SHP77 (cell line): ENCODE measurements at places on chromosomes 6 and 20.

GRCh38 chr6:135270676-135271536, 89.8 kb downstream of the MYB start:
- DNase-seq, result no peak

- no peak for DNase-seq
These were observed 180.4 kb downstream of the SASH1 start for GRCh38 chr6:148523048-148523447.

- no peak for DNase-seq
These were observed 192.3 kb upstream of the RIN2 start for GRCh38 chr20:19565736-19566135.

GRCh38 chr20:7930343-7930742, 9.9 kb downstream of the HAO1 start:
- DNase-seq, result no peak

DNA sequence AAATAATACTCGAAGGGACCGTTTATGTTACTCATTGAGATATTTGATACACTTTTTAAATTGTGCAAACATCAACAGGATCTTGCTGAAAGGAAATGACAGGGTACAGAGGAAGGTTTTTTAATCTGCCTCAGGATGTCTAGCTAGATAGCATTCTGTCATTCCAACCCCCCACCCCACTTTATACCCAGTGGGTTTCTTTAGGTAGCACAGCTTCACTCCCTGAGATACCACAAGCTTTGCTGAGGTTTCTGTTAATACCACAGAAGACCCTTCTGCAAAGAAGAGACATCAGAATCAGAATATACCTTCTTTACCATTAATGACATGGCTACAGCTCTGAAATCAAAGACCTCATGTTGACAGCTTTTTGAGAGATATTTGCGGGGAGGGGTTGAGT, 1.3 kb downstream of the PHACTR2 start:
- DNase-seq, result no peak

- no peak for DNase-seq
These were observed 50.8 kb downstream of the RPF2 start for GRCh38 chr6:111032484-111033140.
